ENCODE measurements at places on chromosomes 16 and 17.

DNA sequence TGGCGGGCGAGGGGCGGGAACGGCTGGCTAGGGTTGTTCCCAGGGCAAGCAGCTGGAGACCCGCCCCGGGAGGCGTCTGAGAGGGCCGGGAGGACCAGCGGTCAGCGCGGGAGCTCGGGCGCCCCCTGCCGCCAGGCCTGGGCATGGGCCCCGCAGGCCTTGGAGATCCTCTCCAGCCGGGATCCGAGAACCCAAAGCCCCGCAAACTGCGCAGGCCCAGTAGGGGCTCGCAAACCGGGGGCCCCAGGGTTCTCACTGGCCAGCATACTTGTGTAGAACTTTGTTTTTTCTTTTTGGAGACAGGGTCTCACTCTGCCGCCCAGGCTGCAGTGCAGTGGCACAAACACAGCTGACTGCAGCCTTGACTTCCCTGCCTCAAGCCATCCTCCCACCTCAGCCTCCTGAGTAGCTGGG is 20.8 kb upstream of the ZNF423 start:
- DNase-seq = peak; percentile 55

GRCh38 chr17:41787021-41787418 is 509 bp upstream of the JUP start:
- no peak for DNase-seq

DNA sequence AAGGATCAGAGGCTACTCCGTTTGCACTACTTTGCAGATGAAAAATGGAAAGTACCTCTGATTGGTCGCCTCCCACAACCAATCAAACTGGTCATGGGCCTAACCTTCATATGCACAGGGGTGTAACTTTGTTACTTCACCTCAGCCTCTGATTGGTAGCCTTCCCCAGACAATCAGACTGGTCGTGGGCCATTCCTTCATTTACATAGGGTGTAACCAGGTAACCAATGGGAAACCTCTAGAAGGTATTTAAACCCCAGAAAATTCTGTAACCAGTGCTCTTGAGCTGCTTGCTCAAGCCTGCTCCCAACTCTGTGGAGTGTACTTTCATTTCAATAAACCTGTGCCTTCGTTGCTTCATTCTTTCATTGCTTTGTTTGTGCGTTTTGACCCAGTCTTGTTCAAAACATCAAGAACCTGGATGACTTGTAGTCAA is 39.2 kb upstream of the USP22 start:
- no peak for DNase-seq

- DNase-seq = no peak
These were observed 32.8 kb upstream of the RASD1 start for GRCh38 chr17:17528696-17529652.

DNA sequence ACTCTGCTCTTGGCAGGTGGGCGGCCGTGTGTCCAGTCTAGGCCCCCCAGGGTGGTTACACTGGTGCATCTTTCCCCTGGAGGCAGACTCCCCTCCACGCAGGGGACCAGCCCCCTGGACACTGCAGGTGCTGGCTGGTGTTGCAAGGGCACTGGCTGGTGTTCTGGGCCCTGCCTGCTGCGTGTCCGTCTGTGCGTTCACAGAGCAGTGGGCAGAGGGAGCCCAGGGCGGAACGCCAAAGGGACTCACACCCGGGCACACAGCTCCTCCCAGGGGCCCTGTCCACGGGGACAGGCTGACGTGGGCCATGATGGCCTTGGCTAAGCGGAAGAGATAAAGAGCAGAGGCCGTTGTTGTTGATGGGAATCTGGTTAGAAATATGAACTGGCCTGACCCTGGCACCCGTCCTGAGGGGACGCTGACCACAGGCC is 27.3 kb downstream of the ACSF3 start:
- DNase-seq = no peak

DNA sequence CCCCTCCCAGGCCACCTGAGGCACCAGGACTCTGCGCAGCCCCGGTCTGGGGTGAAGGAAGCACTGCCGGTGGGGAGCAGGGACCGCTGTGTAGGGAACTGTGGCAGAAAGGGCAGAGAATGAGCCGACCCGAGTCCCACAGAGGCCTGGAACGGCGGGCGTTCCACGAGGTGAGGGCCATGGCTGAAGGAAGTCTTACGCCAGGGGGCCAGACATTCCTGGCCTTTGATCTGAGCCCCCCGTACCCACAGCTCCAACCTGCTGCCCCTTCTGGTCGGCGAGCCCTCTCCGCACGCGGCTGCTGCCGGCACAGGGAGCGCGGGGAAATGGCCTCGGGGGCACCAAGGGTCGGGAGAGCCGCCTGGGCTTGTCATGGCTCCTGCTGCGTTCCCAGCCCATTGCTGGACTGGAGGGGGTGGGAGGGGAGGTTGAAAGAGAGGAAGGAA is 1.4 kb upstream of the WNT3 start:
- no peak for DNase-seq

DNA sequence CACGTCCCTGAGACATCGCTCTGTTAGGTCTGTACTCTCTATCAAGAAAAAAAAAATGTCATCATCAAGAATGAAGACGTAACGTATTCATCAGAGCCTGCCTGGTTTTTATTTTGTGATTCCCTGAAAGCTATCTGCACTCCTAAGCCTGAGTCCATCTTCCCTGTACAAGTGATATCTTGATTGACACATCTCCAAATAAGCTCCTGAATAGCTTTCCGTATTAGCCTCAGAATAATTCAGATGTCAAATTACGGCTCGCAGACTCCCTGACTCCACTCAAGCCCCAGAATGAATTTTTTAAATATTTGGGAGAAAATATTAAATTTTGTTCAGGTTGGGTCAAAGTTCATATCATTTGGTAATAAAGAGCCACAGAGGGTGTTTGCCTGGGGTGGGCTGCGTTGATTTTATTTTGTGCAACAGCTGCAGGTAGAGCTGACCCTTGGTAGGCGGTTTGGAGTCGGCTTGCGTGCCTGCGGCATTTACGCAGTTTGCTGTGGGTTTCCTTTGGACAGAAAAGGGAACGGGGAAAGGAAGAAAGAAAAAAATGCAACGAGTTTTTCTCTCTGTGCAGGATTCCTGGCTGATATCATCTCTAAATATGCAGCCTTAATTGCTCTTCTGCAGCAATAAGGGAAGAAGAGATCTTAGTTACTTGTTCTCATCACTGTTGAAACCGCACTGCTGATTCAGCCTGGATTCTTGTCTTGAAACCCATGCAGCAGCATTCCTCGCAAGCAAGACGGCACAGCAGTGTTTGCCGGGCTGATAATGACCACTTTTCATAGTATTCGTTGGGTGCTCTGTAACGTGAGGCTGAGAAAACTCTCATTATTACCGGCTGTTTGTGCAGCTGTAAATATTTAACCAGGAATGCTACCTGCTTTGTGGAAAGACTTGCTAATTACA is 114.7 kb downstream of the IRX3 start:
- DNase-seq = no peak

GRCh38 chr17:20121359-20122253 is 112.4 kb downstream of the SPECC1 start:
- DNase-seq = peak; percentile 69

DNA sequence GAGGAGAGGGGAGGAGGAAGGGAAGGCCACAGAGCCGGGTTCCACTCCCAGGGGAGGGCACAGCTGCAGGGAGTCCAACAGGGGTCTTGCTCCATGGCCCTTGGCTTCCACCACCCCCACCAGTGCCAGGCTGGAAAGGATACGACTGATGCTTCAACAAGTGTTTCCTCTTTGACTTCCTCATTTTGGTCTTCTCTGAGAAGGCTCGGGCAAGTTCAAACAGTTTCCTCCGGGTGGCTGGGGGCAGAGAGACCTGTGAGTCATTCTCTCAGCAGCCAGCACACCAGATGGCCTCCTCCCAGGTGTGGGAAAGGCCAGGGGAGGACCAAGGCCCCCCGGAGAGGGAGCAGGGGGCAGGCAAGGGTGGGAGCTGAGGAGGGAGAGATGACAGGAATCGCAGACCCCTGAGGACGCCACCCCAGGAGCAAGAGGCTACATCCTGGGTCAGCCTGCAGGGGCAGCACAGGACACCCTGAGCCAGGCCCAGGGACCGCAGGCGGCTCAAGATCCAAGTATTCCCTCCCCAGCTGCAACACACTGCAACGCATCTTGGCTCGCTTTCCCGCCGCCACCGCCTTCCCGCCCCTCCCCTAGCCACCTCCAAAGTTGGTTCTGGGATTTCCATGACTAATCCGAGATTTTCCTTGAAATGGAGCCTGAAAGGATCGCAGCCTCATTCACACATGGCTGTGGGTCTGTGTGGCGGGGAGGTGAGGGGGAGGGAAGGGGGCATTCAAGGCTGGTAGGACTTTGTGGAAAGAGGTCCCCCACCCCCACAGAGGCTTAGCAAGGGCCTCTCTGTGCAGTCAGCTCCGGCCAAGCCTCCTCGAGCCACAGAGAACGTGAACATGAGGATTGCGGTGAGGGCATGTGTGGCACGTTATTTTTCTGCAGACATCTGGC is 18.4 kb upstream of the MRPS23 start:
- no peak for DNase-seq

GRCh38 chr16:54444851-54445458 is 158.4 kb upstream of the IRX3 start:
- no peak for DNase-seq

DNA sequence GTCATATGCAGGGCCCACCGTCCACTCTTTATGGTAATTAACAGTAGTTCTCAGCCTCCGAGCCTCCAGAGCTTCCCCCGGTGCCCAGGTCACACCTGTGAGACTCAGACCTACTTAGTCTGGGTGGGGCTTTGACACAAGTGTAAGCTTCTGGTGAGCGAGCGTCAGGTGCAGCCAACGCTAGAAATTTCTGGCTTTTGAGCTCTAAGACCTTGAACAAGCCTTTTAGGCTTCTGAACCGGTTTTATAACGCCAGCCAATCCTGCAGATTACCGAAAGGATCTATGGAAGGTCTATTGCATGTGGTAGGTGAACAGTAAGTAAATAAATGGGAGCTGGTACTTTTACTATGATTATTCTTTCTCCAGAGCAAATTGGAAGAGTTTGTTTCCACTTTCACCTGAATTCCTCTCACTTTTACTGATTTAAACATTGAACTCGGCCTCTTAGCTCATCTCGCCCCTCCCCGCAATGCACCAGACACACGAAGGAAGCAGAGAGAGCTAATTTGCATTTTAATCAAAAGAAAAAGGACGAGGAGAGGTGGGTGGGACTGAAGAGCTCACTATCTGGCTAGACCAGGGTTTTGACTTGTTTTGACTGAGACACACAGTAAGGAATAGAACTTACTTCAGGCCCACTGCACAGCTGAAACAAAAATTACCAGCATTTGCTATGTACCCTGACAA is 47.1 kb downstream of the ABAT start:
- no peak for DNase-seq

GRCh38 chr17:48502901-48503300 is 27.9 kb downstream of the HOXB1 start:
- DNase-seq = no peak

- DNase-seq = peak; percentile 95
These were observed 6.5 kb downstream of the SCGB1C2 start for GRCh38 chr17:143785-144281.

DNA sequence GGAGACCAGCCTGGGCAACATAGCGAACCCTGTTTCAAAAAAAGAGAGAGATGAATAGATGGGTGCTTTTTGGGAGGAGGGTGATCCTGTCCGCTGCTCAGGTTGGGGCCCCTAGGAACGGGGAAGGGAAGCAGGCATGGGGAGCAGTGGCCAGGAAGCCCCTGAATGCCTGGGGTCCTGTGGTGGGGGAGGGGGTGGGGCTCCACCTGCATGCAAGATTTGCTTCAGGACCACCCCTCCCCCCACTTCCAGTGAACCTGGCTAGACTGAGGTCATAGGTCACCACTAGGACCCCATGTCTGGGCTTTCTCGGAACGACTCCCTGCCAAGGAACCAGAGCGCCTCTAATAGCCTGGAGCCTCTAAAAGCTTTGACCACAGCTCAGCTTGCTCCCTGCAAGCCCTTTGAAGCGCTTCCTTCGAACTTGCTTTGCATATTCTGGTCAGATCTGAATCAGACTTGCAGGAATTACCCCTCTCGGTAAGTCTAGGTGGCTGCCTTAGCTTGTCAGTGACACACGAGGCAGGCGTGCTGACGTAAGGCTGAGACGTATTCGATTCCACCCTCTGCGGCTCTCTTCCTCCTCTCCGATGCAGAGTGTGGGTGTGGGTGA is 3.7 kb downstream of the SOCS3 start:
- DNase-seq = peak; percentile 76

DNA sequence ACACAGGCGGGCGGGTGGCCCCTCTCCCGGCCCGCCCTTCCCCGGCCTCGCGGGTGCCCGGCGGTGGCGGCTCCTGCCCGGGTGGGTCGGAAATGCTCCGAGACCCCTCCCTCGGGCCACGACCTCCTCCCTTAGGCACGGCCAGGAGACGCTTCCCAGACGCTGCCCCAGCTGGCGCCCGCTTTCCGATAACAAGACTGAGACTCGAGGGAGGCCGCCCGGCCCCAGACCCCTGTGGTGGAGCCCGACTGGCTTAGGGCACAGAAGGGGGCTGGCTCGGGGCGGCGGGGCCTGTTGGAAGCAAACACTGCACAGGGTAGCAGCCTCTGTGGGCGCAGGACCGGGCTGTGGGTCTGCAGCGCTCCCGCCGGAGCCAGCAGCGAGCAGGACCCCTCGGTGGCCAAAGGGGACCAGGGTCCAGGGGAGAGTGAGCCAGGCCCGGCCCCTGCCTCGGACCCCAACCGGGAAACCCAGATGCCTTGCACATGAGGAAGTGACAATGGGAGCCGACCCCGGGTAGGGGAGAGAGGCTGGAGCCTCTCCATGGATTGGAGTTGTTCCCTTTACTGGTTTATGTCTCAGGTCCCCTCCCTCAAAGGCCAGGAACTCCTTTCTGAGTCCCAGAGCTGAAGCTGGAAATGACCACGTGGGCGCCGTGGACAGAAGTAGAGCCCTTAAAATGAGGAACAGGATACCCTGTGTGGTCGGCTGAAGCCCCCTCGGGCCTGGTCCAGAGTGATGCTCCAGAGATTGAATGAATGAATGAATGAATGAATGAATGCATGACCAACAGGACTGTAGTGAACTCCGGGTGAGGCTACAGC is 19.8 kb upstream of the ADCY7 start:
- DNase-seq = no peak

DNA sequence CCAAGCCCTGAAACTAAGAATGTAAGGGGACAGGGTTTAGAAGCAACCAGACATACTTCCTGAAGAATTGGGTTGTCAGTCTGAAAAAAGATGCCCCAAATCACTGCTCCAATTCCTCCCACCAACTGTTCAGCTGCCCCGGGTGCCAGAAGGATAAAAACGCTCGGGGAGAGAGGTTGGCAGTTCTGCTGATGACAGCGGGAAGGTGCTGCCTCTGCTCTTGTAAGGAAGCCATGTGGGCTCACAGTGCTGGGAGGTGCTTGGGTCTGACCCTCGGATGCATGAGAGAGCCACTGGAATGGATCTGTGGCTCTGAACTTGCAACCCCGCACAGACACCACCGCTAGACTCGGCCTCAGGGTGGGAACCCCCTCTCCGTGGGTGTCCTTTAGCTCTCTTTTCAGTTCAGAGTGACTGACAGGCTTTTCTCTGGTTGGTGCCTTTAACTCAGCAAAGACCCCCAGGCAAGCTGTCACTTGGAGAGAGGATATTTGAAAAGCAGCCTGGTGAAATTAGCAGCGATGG is 364.8 kb upstream of the RBFOX1 start:
- DNase-seq = no peak

DNA sequence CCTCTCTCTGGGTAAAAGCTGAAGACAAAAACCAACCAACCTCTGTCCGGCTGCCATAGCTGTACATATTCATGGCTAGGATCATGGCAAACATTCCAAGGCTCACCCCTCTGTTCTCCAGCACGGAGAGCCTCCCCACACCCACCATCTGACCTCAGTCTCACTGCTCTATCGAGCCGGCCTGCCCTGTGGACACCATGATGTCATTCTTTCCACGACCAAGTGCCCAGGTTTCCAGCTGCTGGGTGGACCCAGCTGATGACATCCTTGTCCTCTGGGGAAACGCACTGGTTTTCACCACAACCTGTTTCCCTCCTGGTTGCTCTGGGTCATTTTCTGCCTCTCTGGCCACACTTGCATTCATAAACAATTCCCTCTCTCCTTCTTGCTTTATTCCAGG is 67.7 kb downstream of the NDEL1 start:
- no peak for DNase-seq
